ENCODE measurements at places on chromosomes 13 and 19.

- DNase-seq: peak; percentile 64
These were observed 1.5 kb downstream of the STARD13 start for GRCh38 chr13:33284031-33284430.

DNA sequence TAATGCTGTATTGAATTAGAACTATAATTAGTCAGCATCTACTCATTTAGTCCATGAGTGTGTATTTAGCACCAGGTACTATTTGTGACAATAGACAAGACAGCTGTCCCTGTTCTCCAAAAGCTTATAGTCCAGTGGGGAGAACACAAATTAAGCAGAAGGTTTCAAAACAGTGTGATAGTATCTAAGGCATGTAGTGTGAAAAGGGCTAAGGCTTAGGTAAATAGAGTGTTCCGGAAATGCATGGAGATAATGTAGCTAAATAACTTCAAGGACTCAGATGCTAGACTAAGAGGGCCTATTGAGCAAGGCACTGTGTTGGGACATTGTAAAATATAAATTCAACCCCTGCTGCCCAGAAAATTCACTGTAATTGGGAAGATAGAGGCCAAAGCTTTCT is 144.1 kb upstream of the MIR17HG start:
- DNase-seq: no peak

GRCh38 chr13:112846411-112847115 is 122.5 kb upstream of the MCF2L start:
- no peak for DNase-seq

- no peak for DNase-seq
These were observed 168.2 kb downstream of the TEX29 start for GRCh38 chr13:111488486-111489132.

DNA sequence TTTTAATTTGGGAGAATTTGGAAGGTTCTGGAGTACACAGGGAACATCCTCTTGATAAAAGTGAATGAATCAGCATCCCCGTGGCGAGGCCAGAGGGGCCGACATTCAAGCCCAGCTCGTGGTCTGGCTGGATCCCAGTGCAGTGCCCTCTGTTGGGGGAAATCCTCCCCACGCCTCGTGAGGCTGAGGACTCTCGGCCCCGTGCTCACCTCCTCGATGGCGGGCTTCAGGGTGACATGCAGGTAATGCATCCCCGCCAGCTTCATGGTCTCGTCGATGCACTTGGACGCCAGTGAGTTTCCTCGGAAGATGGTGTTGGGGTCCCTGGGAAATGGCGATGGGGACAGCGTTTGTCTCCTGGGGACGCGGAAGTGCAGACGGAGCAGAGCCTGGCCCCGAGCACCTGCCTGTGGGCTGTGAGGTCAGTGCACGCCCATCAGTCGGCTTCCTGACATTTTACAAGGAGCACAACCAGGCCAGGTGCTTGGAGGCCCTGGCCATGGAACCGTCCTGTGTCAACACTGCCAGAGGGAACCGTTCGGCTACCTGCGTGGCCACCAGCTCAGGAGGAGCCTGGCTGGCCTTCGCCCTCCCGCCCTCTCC is 43.3 kb upstream of the C13orf46 start:
- peak; percentile 34 for DNase-seq

DNA sequence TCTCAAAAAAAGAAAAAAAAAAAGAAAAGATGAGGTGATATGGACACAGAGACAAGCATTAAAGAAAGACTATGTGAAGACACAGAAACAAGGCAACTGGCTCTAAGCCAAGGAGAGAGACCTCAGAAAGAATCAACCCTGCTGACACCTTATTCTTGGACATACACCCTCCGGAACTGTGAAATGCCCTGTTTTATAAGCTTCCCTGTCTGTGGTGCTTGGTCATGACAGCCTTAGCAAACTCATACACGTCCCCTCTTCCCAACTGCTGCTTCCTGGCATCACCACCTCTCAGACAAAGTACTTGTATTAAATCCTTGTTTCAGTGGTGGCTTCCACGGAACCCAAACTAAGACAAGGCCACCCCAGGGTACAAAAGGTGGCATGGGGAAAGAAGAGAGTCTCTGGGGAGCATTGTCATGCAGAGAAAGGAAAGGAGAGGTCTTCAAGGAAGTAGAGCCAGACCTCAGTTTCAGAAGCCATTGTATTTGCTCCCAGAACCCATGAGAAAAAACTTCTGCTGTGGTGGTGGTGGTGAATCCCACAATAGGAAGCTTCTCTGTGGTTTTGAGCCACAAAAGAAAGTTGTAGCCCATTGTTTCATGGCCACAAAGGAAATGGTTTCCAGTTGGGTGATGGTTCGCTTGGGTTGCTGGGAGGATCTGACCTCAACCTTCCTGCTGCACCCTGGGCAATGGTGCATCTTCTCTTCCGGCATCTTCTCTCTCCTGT is 16.3 kb upstream of the TSPAN16 start:
- peak; percentile 89 for DNase-seq

- DNase-seq: no peak
These were observed 6.4 kb downstream of the KLF2 start for GRCh38 chr19:16330806-16331690.

Data from hematopoietic multipotent progenitor cell treated with erythropoietin and hydrocortisone succinate and interleukin-3 and kit ligand, for 4 days (in vitro differentiated cells).